ENCODE measurements at places on chromosomes 3 and 15. TPM values are rescaled to one million over a fixed set of nuclear protein-coding genes. Genes with fewer than 3 reads are reported as not detected.

Gene ADAMTS17
- total RNA-seq: not detected

Gene HTR3D
- total RNA-seq: not detected

Gene CALML4
- 1.5 TPM for total RNA-seq

Gene GRAMD2A
- total RNA-seq: 0.44 TPM

Gene CACNA2D2
- not detected for total RNA-seq

Gene SERINC4
- not detected for total RNA-seq

Gene DZIP3
- 9.1 TPM for total RNA-seq

Gene ARPP21
- total RNA-seq: not detected

Gene EHHADH
- total RNA-seq: 4.5 TPM

Data from M059J (cell line).